H1 (cell line): ENCODE measurements at places on chromosomes 11 and 22. TPM values are rescaled to one million over a fixed set of nuclear protein-coding genes. Genes with fewer than 3 reads are reported as not detected.
A peak's percentile ranks its signal among the peaks of the same experiment; 100 is the strongest.

The MMP1 gene
- total RNA-seq = not detected in 2 replicates

The TNNT3 gene
- not detected in 2 replicates for total RNA-seq

The GGTLC3 gene
- not detected in 2 replicates for total RNA-seq

The SCGB1A1 gene
- total RNA-seq = not detected in 2 replicates

The NRGN gene
- 0.60 and 0.75 TPM in 2 replicates for total RNA-seq

GRCh38 chr11:8206251-8207079 is 37.6 kb upstream of the RIC3 start:
- no peak overlapping the region for H3K27ac ChIP-seq
- H3K27me3 ChIP-seq = no peaks in the 10 kb centered on the region
- H3K4me3 ChIP-seq = no peak overlapping the region
- H3K4me1 ChIP-seq = no peaks in the 10 kb centered on the region
- DNase-seq = no peak

DNA sequence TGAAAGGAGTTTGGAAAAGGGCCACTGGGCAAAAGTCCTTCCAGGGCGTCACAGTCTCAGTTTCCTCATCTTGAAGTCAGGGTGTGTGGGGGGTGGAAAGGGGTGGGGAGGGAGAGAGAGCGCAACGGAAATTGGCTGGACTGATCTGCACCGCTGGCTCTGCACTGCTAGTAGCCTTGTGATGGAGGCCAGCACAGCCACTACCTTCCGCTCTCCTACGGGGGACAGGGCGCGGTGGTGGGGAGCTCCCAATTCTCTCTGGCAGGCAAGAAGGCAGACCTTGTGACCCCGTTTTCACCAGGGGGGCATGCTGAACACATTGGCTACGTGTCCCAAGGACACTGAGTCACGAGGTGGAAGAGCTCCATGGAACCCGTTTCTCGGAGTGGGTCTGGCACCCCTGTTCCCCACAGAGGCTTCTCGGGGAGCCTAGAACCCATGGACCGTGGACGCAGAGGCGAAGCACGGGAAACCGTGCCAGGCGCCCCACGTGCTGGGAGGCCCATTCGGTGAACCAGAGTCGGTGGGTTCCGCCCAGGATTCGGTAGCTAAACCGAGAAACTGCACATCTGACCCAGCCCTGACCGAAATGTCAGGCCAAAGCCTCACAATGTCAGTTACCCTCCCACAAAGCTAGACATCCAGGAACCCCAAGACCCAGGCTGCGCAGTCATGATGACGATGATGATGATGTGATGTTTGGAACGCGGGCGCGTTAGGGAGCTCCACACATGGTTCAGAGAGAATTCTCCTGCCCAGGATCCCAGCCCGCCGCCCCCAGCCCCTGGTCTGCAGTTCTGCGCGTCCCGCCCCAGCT is 28.3 kb upstream of the WNT11 start:
- no peak for DNase-seq
- H3K27ac ChIP-seq = peak overlapping the region; percentile 59; the same call in 1 of the 2 replicates
- no peaks in the 10 kb centered on the region for H3K36me3 ChIP-seq
- H3K4me3 ChIP-seq = peak overlapping the region; percentile 88
- no peaks in the 10 kb centered on the region; the same call in 1 of the 2 replicates for H3K27me3 ChIP-seq

DNA sequence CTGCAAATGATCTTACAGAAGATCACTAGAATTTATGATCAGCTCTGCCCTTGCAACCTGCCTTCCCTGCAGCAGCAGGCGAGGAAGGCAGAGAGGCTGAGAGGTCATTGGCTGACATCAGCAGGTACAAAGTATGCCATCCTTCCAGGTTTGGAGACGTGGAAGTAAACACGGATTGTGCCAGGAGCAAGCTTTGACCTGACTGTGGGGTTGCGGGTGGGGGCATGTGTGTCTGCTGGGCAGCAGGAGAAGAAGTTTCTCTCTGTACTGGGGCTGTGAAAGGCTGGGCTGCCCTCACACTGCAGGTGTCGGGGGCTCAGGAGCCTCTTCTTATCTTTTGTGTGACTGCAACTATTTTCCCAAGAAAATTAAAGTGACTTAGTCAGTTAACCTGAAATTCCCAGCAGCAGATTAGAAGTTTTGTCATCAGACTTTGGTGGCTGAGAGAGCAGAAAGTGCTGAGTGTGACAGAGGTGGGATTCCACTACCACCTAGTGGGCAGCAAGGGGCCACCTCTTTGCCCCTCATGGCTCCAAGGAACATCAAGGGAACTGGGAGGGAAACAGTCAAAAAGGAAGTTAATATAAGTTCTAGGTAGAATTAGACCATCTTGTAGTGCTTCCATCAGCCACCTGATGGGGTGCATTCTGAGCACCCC is 565.9 kb downstream of the ETS1 start:
- no peaks in the 10 kb centered on the region for H3K4me1 ChIP-seq
- H3K27me3 ChIP-seq = no peaks in the 10 kb centered on the region
- no peak overlapping the region for H3K4me3 ChIP-seq
- no peaks in the 10 kb centered on the region for H3K36me3 ChIP-seq

DNA sequence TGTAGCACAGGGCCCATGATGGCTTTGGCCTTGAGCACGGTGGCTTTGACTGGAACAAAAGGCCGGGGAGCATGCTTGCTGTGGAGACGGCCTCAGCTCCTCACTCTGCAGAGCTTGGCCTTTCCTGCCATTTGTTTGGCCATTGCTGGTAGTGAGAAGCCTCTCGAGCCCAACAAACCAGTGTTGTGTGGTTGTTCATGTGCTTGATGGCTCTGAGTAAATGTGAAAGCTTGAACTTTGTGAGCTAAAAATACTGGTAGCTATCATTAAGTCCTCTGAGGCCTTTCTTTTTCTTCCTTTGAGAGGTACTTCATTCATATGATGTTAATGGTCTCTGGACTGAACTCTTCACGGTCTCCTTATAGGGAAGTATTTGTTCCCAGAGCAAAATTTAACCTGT is 39.6 kb downstream of the NAT10 start:
- no peaks in the 10 kb centered on the region for H3K27me3 ChIP-seq
- DNase-seq = no peak
- H3K4me3 ChIP-seq = no peak overlapping the region
- H3K4me1 ChIP-seq = no peaks in the 10 kb centered on the region
- H3K27ac ChIP-seq = no peak overlapping the region

GRCh38 chr11:131816051-131816450 is 445.6 kb downstream of the NTM start:
- H3K4me3 ChIP-seq = no peak overlapping the region
- no peaks in the 10 kb centered on the region for H3K27me3 ChIP-seq
- H3K27ac ChIP-seq = no peak overlapping the region
- DNase-seq = no peak

GRCh38 chr11:126476977-126477376 is 121.5 kb downstream of the ST3GAL4 start:
- H3K4me1 ChIP-seq = no peaks in the 10 kb centered on the region
- no peak overlapping the region for H3K4me3 ChIP-seq
- no peak overlapping the region for H3K27ac ChIP-seq
- H3K36me3 ChIP-seq = no peaks in the 10 kb centered on the region
- DNase-seq = no peak

GRCh38 chr11:10317151-10317755 is 12.4 kb downstream of the ADM start:
- H3K36me3 ChIP-seq = no peaks in the 10 kb centered on the region
- peaks cover 2% of the 10 kb centered on the region for H3K4me1 ChIP-seq
- H3K27ac ChIP-seq = no peak overlapping the region
- H3K4me3 ChIP-seq = no peak overlapping the region

DNA sequence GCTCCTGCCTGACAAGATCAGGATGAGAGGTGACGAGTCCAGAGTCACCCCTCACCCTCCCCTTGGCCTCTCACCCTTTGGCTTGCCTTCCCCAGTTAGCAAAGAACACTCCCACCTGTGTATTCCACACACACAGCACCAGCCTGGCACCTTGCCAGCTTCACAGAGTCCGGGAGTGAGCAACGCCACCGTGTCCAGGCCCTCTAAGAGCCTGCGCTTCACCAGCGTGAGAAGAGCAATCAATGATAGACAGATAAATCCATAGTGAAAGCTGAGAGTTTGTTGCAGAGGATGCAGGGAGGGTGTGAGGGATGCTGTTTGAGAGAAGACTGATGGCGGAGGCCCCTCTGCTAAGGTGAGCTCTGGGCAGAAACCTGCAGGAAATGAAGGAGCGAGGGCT is 404.5 kb downstream of the LARGE1 start:
- no peaks in the 10 kb centered on the region for H3K27me3 ChIP-seq
- no peaks in the 10 kb centered on the region for H3K4me1 ChIP-seq
- H3K4me3 ChIP-seq = no peak overlapping the region
- H3K27ac ChIP-seq = no peak overlapping the region
- no peaks in the 10 kb centered on the region for H3K36me3 ChIP-seq
- DNase-seq = no peak

GRCh38 chr22:44578516-44579230 is 80.6 kb upstream of the RTL6 start:
- H3K27ac ChIP-seq = no peak overlapping the region
- H3K27me3 ChIP-seq = no peaks in the 10 kb centered on the region
- no peak overlapping the region for H3K4me3 ChIP-seq
- DNase-seq = no peak
- peaks cover 5% of the 10 kb centered on the region; the same call in 1 of the 2 replicates for H3K4me1 ChIP-seq

GRCh38 chr11:61411589-61411988 is 18.2 kb downstream of the CPSF7 start:
- peaks cover 51% of the 10 kb centered on the region for H3K36me3 ChIP-seq
- no peaks in the 10 kb centered on the region for H3K4me1 ChIP-seq
- H3K27ac ChIP-seq = no peak overlapping the region
- H3K27me3 ChIP-seq = no peaks in the 10 kb centered on the region

DNA sequence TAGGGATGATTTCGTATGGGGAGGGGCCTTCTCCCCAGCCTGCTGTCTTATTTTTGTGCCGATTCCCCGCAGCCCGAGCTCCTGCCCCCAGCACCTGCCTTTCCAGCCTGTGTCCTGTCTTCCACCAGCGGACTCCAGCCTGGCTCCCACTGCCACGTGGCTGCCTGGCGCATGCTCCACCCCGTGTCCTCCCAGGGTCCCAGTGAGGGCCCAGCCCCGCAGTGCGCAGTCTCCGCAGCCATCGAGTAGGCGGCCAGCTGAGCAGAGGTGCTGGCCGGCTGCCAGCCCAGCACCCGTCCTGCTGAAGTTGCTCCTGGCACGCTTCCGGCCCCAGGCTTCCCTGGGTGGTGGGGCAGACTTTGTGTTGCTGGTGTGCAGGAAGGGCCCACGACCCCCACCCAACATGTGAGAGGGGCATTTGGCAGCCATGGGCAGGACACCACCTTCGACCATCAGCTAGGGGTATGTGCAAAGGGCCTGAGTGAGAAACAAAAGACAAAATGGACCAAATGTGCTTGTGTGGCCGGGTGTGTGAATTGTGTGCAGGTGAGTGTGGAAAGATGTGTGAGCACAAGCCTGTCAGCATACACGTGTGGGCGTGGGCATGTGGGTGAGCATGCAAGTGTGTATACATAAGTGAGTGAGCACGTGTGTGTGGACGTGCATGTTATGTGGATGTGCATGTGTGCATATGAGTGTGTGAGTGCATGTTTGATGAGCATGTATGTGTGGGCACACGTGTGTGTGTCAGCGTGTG is 55.9 kb downstream of the RTN4R start:
- H3K36me3 ChIP-seq = no peaks in the 10 kb centered on the region
- no peak overlapping the region for H3K4me3 ChIP-seq
- DNase-seq = no peak
- H3K4me1 ChIP-seq = no peaks in the 10 kb centered on the region
- no peaks in the 10 kb centered on the region for H3K27me3 ChIP-seq

GRCh38 chr22:30606455-30607299 is at the start of gene TCN2:
Gene TCN2, plus strand, starts transcription at chr22:30607174. Its CDS starts 158 bp downstream, at chr22:30607332.
- peaks cover 10% of the 10 kb centered on the region for H3K36me3 ChIP-seq
- peak within 1 kb of the TSS; percentile 73 for H3K4me3 ChIP-seq
- DNase-seq = peak; percentile 61
- peaks cover 3% of the 10 kb centered on the region for H3K4me1 ChIP-seq

DNA sequence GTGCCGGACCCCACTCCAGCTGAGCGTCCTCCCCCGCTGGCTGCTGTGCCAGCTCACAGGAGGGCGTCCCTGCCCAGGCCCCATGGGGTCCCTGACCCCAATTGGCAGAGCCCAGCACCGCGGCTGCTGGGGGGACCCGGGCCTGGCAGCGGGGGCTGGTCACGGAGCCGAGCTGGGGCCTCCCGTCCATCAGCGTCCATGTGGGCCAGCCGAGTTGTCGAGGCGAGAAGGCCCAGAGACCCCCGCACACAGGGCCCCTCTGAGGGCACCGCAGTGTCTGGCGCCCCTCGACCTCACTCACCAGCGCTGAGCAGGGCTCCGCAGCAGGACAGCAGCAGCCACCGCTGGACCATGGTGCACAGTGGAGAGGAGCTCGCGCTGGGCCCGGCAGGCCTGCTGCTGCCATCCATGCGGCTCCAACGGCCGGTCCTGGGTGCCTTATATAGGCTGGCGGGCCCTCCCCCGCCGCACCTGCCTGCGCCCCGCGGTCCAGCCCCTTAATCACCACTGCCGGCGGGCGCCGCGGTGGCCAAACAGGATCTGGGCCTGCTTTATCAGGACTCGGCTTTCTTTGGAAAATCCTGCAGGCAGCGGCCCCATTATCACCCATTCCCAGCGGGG is at the start of gene MUC6:
Gene MUC6, minus strand, starts transcription at position 416 of the 621 bp plus-strand sequence. Its CDS starts 63 bp downstream, at position 353.
- DNase-seq = no peak
- no peaks in the 10 kb centered on the region for H3K36me3 ChIP-seq
- no peaks in the 10 kb centered on the region; the same call in 1 of the 2 replicates for H3K4me1 ChIP-seq
- no peaks in the 10 kb centered on the region for H3K27me3 ChIP-seq

DNA sequence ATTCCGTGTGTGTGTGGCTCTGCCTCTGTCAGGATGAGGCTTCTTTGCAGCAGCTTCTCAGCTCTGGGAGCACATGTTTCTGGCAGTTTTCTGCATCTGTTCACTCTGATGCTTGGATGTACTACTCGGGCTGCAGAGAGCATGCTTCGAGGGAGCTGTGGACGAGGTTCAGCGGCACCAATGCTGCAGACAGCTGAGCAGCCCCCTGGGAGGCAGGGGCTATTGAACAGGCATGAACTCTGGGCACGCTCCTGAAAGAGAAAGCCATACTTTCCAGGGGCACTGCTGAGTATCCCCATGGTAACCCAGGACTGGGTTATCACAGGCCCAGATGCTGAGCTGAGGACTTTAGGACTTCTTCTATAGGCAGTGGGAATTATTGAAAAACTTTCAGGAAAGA is 33.8 kb downstream of the ADAMTS8 start:
- H3K27ac ChIP-seq = no peak overlapping the region
- H3K4me1 ChIP-seq = peaks cover 6% of the 10 kb centered on the region; the same call in 1 of the 2 replicates
- no peaks in the 10 kb centered on the region for H3K27me3 ChIP-seq
- no peak for DNase-seq

DNA sequence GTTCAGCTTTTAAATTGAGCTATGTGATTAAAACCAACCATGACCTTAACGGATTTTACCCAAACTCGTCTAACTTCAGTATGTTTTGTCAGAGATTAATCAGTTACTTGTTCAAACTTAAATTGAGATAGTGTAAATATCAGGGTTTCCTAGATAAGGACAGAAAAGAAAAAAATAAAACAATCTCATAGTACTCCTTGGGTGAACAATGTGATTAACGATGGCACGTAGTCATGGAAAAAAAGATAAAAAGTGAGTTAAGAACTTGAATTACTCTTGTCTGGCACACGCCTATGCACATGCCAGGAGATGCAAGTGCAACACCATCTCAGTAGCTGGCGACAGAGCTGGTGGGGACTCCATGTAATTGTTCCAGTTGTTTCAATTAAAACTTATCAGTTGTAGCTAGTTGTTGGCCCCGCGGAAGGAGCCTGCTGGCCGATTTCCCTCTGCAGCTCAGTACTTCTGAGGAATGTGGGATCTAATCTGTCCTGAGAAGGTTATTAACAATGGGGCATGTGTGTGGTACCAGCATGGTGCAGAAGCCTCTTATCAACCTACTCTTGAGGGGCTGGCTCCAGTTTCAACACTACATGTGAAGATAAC is 3.0 kb downstream of the RASSF10 start:
- peaks cover 6% of the 10 kb centered on the region for H3K4me1 ChIP-seq
- H3K27me3 ChIP-seq = peaks cover 47% of the 10 kb centered on the region
- H3K27ac ChIP-seq = no peak overlapping the region
- no peaks in the 10 kb centered on the region for H3K36me3 ChIP-seq
- DNase-seq = no peak
- peak overlapping the region; percentile 59; the same call in 1 of the 2 replicates for H3K4me3 ChIP-seq
